Pancreas (tissue), 10 donors: ENCODE measurements at places on chromosomes 1 and 21. TPM values are rescaled to one million over a fixed set of nuclear protein-coding genes. Genes with fewer than 3 reads are reported as not detected.

- H3K27me3 ChIP-seq = no peaks in the 10 kb centered on the region
- H3K27ac ChIP-seq = no peak overlapping the region
- H3K36me3 ChIP-seq = no peaks in the 10 kb centered on the region
- H3K4me3 ChIP-seq = no peak overlapping the region
Measured at GRCh38 chr1:41492341-41492848, 7.9 kb upstream of the EDN2 start.

ERG gene
- polyA plus RNA-seq = 1.7 TPM

DNA sequence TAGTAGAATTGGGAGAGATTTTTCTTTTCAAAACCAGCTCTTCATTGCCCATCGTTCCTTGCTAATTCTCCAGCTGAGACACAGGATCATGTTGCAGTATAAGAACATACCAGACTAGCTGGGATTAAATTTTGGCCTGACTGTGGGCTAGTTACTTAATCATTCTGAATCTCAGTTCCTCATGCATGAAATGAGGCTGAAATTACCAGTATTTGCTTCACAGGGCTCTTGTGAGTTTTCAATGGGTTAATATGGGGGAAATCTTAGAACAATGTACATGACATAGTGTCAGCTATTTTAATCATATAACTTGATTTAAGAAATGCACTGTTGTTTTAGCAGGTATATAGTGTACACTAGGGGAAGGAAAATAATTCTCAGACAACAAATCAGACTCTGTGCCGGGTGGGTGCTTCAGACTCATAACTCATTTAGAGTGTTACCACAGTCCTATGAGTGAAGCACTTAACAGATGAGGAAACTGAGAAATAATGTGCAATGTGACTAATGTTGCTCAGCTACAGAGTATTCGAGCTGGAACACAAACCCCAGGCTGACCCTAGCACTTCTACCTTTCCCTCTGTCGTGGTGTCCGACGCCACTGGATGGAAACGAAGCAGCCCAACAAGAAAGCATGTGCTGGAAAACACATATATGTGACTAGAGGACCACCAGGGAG is 137.6 kb upstream of the SGIP1 start:
- no peaks in the 10 kb centered on the region for H3K36me3 ChIP-seq
- no peak overlapping the region for H3K4me3 ChIP-seq
- DNase-seq = no peak
- no peaks in the 10 kb centered on the region for H3K4me1 ChIP-seq
- peak overlapping the region; percentile 16 for H3K27ac ChIP-seq
- H3K27me3 ChIP-seq = no peaks in the 10 kb centered on the region

DNA sequence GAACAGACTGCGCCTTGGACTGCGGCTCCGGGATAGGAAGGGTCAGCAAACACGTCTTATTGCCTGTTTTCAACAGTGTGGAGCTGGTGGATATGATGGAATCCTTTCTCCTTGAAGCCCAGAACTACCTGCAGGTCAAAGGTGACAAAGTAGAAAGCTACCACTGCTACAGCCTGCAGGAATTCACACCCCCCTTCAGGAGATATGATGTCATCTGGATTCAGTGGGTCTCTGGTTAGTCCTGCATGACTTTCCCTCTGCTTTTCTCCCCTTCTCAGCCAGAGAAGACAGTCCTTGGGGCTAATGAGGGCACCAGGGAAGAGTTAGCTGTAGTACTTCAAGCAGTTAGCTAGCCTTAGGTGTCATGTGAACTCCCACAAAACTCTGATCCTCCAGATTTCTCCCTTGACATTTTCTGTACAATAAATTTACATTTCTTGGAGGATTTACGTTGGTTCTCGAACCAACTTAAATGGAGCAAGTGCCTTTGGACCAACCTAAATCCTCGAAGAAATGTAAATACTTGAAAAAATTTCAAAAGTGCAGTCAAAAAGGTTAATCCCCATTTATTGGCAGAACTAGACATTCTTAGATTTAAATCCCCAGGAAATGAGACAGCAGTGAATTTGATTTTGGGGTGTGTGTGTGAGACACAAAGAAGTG is 20.9 kb downstream of the NTMT2 start:
- no peaks in the 10 kb centered on the region for H3K27me3 ChIP-seq
- no peak for DNase-seq
- H3K27ac ChIP-seq = no peak overlapping the region
- H3K4me3 ChIP-seq = no peak overlapping the region
- peaks cover 6% of the 10 kb centered on the region for H3K4me1 ChIP-seq

HNRNPU gene
- 59.1 TPM for polyA plus RNA-seq

DNA sequence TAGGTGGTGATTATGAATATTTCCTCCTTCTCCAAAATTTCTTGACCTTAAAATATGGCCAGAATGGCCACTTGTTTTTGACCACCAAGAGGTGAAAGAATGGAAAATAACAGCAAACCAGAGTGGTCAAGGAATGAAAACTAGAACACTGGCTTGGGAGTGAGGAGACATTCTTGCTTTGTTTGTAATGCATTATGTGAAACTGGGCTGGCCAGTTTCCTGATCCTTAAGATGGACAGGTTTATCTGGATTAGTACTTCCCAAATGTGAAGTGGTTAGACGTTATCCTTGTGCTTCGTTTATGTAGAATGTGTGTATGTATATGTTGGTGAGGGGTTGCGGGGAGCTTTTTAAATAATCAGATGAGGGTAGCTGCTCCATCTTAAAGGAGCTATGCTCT is 12.8 kb downstream of the PLA2G4A start:
- H3K4me3 ChIP-seq = no peak overlapping the region
- H3K36me3 ChIP-seq = no peaks in the 10 kb centered on the region
- H3K27ac ChIP-seq = no peak overlapping the region
- no peaks in the 10 kb centered on the region for H3K4me1 ChIP-seq
- DNase-seq = no peak

DNA sequence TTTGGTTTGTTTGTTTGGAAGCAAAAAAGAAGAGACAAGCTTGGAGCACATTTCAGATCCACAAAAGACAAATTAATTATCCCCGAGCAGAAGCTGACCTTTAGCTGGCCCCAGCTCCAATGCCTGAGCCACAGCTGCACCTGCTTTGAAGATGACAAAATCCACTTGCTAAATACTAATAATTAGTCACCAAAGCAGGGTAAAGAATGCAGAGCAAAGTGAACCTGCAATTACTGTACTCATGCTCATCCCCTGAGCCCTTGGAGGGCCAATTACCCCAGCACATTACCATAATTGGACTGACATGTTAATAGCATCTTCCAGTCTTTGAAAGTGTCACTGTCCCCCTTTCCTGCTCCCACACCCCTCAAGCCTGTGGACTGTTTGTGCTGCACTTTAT is 38.2 kb upstream of the KCND3 start:
- H3K27ac ChIP-seq = no peak overlapping the region
- no peaks in the 10 kb centered on the region for H3K4me1 ChIP-seq
- no peaks in the 10 kb centered on the region for H3K36me3 ChIP-seq
- no peak overlapping the region for H3K4me3 ChIP-seq
- H3K27me3 ChIP-seq = no peaks in the 10 kb centered on the region

DNA sequence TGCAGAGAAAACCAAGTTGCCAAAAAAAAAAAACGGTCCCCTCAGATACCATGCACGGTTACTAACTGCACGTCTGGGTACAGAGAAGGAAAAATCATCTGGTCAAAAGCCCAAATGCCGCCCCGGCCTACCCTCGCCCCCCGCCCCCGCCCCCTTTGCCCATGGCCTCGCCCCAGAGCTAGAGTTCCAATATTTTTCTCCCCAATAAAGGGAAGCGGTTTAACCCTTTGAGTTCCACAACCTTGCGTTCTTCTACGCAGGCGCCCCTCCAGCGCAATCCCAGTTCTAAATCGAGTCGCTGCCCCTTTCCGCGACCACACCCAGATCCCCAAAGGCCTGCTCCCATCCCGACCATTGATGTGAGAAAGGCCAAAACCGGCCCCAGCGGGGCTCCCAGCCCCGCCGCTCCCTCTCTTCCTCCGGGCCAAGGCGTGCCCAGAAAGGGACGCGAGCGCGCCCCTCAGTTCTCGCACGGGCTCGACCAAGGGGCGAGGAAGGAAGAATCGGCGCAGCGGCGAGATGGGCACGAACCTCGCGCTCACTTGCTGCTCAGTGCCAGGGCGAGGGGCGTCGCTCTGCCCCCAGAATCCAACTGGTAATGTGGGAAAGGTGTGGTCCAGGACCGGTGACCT is 797 bp downstream of the WDR47 start:
- peaks cover 4% of the 10 kb centered on the region for H3K4me1 ChIP-seq
- no peaks in the 10 kb centered on the region for H3K36me3 ChIP-seq
- no peaks in the 10 kb centered on the region for H3K27me3 ChIP-seq
- H3K27ac ChIP-seq = peak overlapping the region; percentile 53

DNA sequence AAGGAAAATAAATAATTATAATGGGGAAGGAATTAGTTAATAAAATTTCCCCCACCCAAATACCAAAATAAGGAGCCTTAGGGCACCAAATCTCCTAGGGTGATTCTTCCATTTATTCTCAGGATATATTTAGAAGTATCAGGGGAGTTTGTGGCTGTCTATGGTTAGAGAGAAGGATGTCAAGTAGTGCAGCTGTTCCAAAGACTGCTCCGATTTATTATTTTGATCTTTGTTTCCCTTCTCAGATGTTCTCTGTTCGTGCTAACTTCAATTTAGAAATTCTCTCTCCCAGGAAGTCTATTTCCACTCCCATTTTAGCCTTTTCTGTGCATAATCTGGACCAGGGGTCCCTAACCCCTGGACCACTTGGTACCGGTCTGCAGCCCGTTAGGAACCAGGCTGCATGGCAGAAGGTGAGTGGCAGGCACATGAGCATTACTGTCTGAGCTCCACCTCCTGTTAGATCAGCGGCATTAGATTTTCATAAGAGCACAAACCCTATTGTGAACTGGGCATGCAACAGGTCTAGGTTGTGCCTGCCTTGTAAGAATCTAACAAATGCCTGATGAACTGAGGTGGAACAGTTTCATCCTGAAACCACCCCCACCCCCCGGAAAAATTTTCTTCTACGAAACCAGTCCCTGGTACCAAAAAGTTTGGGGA is 9.3 kb upstream of the MAST2 start:
- no peaks in the 10 kb centered on the region for H3K27me3 ChIP-seq
- H3K4me1 ChIP-seq = no peaks in the 10 kb centered on the region
- no peak for DNase-seq
- no peak overlapping the region for H3K4me3 ChIP-seq
- no peaks in the 10 kb centered on the region for H3K36me3 ChIP-seq

DNA sequence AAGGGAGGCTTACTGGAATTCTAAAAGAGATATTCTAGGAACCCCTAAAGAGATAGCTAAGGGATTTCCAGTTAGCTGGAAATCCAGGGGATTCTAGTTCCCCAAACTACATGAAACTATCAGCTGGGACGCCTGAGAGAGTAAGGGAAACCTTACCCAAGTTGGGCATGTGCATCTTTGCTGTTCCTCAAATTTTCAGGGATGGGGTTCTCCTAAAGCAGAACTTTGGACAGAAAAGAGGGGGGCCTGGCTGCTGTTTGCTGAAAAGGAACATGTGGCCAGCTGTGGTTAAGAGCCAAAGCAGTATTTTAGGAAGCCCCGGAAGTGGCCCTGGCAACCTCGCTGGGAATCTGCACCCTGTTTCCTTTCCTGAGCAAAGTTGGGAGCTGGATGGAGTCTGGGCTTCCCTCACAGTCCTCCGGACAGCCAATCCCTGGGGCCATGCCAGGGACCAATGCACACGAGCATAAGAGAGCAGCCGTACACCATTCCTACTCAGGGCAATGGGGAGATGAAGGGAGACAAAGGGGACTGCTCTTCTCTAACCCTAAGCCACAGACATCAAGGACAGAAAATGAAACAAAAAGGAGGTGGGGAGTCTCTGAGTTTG is 154.3 kb downstream of the PLXNA2 start:
- H3K27ac ChIP-seq = no peak overlapping the region
- H3K4me1 ChIP-seq = no peaks in the 10 kb centered on the region
- H3K27me3 ChIP-seq = no peaks in the 10 kb centered on the region
- peaks cover 8% of the 10 kb centered on the region for H3K36me3 ChIP-seq

DNA sequence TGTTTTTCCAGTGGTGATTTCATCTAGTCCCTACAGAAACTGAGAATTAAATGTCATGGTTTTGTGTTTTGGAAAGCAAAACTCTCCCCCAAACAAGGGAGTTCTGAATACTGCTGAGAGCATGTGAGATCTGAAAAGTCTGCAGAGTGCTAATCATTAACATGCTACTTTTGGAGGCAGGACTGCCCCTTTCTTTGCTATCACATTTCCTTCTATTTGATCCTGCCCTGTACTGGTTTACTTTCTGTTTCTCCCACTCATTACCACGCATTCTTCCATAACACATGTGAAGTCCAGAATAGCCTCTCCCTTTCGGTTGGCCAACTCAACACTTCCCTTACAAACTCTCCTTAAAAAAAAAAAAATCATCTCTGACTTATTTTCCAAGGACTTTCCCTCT is 63.6 kb downstream of the GADD45A start:
- no peaks in the 10 kb centered on the region for H3K36me3 ChIP-seq
- peaks cover 20% of the 10 kb centered on the region for H3K4me1 ChIP-seq

DNA sequence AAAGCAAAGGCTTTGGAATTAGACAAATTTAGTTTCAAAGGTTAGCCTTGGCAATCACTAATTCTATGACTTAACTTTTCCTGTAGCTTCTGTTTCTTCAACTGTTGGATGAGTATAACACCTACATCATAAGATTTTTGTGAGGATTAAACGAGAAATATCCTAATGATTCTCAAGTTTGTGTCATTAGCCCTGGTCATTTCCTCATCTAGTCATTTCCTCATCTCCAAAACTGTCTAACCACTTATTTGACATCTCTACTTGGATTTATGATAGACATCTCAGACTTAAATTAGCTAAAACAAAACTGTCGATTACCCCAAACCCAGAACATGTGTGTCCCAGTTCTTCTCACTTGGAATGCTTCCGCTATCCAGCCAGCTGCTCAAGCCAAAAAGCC is 80.2 kb upstream of the CHODL start:
- H3K27ac ChIP-seq = no peak overlapping the region
- H3K4me1 ChIP-seq = no peaks in the 10 kb centered on the region
- no peaks in the 10 kb centered on the region for H3K36me3 ChIP-seq
- DNase-seq = no peak

SPATA45 gene
- polyA plus RNA-seq = not detected

MFAP2 gene
- polyA plus RNA-seq = 9.4 TPM

DNA sequence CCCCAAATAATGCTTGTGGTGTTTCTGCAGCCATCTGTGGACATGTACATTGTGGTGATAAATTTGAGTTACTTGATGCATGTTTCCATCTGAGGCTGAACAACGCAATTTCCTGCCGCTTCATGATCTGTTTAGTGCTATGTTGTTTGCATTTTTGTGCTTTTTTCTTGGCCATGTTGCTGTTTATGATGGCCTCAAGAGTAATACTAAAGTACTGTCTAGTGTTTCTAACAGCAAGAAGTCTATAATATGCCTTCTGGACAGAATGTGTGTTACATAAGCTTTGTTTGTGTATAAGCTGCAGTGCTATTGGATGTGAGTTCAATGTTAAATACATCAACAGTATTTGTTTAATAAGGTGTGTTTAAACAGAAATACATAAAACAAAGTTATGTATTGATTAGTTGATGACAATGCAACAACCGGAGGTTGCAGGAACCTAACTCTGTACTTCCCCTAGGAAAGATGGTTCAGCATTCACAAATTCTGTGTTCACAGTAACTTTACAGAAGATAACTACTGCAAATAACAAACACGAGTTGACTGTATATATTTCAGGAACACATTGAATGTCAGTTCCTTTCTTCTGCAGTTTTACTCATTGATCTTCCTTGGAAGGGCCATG is 114.8 kb upstream of the USP24 start:
- no peak overlapping the region for H3K4me3 ChIP-seq
- no peaks in the 10 kb centered on the region for H3K27me3 ChIP-seq
- no peak overlapping the region for H3K27ac ChIP-seq
- no peaks in the 10 kb centered on the region for H3K4me1 ChIP-seq
- no peak for DNase-seq
